Lung microvascular endothelial cell (primary cell): ENCODE measurements at places on chromosomes 1 and 21.

DNA sequence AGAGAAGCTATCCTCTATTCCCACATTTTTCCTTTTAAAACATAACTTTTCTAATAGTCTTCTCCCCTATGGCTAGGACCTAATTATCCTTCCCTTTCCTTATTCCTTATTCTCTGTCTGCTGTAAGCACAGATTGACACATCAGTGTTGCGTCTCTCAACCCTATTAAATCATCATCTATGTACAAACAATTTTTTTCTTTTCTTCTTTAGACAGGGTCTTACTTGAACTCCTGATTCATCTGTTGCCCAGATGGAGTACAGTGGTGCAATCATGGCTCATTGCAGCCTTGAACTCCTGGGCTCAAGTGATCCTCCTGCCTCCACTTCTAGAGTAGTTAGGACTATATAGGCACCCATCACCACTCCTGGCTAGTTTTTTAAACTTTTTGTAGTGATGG, 8.3 kb downstream of the KLHDC9 start:
- no peak for DNase-seq

GRCh38 chr1:240831922-240832321, 220.0 kb upstream of the GREM2 start:
- peak; percentile 21 for DNase-seq

DNA sequence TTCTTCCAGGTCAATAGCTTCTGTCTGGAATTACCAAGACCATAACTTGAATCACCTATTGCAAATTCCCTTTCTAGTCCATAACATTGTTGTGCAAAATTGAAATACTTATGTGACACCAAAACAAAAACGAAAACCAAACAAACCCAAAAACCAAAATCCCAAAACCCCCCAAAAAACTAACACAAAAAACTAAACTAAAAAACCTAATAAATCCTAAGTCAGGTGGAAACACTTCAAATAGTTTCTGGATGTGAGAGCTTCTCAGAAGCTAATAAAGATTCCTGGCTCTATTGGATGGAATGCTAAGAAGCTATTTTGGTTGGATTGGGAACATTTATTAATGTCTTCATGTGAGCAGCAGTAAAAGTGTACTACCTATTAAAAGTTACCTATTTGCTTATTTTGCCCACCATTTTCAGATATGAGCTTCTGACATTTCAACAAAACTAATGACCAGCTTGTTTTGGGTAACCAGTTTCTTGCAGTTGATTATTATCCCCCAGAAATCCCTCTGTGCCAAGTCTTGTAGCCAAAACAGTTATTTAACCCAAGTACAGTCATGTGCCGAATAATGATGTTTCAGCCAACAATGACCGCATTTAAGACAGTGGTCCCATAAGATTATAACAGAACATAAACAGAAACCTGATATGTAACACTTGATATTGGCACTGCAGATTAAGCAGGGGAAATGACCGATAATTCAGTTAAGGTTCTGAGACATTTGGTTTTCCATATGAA, 76.4 kb downstream of the LTN1 start:
- DNase-seq: no peak

DNA sequence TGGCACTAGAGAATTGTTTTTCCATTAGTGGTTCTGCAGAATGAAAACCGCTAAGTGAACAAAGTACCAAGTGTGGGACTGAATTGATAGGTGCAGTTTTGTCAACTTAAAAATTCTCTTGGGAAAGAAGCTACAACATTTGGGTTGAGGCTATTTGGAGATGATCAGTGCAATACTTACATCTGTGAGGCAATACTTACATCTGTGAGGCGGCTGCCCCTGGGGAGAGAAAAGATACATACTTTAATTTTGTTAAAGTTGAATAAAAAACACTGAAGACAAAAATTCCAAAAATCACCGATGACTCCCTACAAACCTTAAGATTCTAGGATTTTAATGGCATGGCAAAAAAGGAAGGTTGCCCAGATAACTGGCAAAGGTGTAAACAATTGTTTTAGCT, 1.7 kb downstream of the CFAP410 start:
- no peak for DNase-seq

DNA sequence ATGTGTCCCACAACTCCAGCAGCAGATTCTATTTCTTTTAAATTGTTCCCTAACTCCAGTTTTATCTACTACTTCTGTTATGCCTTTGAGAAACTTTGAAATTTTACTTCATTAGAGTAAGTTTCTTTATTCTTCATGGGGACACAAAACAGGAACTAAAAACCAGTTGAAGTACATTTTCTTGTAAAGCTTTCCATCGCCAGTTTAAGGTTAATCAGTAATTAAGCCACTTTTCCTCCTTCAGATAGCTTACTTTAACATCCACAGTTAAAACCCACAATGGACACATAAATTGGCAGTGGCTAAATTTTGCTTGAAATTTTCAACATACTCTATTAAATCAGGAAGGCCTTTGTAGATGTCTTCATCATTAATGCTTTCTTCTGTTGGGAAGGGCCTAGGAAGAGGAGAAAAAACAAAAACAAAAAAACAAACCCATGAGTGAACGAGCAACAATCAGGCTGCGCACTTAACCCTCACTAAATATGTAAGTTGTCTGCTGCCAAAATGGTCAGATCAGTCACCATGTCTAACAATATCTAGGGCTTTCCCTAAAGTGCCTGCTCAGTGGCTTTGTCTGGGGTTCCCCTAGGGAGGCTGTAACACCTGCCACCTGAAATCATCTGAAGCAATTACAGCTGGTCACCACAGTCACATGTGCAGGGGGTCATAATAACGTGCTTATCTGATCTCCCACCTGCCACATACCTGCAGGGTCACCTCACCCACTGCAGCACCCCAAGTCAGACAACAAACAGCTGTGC, 187.9 kb downstream of the VAV3 start:
- DNase-seq: no peak

DNA sequence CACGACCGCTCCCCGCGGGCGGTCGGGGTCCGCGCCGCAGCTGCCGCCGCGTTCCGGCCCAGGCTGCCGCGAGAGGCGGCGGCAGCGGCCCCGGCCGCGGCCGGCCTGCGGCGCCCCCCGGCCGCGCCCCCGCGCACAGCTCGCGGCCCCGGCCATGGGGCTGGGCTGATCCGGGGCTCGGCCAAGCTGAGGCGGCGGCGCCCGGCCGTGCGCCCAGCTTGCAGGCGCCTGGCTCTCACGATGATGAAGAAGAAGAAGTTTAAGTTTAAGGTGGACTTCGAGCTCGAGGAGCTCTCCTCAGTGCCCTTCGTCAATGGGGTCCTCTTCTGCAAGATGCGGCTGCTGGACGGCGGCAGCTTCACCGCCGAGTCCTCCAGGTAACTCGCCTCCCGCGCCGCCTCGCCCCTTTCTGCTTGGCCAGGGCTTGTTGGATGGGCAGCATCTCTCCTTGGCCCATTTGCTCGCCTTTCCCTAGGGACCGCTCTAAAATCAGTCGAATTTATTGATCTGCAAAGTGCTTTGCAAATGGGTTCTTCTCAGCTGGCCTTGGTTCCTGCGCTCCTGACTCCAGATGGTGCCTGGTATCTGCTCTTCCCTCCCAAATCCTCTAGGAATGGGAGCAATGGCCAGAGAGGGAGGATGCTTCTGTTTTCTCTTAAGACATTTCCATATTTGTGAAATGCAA, 431 bp downstream of the EEIG2 start:
- DNase-seq: peak; percentile 33

DNA sequence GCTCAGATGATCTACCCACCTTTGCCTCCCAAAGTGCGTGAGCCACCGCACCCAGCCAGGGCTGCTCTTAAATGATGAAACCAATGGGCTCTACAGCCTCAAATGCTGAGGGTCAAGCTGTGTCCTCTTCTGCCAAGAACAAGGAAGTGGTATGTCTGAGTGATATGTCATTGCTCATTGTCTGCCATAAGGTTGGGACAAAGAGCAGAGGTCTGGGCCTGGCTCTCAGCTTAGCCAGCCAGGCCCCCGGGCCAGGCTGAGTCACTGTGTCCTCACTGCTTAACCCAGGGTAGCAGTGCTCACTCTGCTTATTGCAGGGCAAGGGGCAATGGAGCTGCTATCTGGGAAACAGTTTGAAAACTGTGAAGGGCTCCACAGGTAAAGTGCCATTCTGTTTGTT, 8.3 kb upstream of the ETS2 start:
- no peak for DNase-seq
